Hematopoietic multipotent progenitor cell (in vitro differentiated cells): ENCODE measurements at places on chromosomes 1 and 21. TPM values are rescaled to one million over a fixed set of nuclear protein-coding genes. Genes with fewer than 3 reads are reported as not detected.

- no peak for DNase-seq
Observed at GRCh38 chr1:200640963-200641401, 20.4 kb upstream of the KIF14 start.

- DNase-seq: no peak
Observed at GRCh38 chr1:221164951-221165838, 286.0 kb downstream of the HLX start.

DNA sequence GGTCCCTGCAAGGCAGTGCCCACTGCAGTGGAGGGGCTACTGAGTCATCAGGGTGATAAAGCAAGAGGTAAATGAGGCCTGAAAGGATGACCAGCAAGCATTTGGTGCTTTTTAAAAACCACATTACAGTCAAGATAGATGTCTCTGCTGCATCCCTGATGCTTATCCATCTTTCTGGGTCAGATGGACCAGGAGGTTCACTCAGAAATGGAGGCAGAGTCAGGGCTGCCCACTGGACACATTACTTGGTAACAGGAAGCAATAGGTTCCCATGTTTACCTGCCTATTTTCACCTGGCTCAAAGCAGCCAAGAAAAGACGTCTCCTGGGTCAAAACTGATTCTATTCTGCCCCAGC, 3.6 kb downstream of the SPATA46 start:
- DNase-seq: no peak

DNA sequence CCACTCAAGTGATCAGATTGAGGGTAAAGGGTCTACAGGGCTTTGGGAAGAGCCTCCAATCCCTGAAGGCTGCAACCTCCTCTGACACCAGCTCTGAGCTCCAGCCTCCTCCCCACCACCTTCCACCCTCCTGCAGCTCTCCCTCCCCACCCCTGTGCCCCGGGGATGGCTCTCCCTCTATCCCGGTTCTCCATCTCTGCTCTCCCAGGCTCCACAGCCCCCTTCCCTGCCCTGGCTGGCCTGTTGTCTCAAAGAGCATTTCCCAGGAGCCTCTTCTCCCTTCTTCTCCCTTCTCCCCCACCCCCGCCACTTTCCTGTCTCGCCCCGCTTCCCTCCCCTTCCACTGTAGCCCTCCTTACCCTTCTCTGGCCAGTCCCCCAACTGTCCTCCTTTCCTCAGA, 1.1 kb downstream of the PLEKHA6 start:
- no peak for DNase-seq

DNA sequence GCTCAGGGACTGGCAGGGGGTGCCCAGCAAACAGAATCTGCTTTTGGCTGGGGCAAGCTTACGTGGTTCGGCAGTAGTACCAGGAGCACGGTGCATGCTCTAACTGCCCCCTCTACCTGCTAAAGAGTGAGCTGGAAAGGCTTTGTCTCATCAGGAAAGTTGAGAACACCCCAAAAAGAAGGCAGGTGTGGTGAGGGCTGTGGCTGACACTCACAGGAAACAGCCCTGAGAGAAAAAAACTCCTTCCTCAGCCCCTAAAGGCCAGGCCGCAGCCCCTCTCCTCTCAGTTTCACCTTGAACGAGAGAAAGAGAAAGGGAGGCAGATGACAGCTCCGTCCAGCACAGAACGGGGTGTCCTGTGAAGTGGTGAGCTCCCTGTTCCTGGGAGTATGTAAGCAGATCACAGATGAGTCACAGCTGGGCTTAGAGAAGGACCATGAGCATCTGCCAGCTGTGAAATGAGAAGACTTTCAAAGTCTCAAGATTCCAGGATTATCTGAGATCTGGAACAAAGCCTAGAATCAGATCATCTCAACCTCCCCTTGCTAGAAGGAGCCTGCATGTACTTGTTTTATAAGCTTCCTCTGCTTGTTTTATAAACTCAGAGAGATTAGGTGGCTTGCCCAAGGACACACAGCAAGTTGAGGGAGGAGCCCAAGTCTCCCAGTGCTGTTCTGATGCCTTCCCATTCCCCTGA, 13.4 kb downstream of the LAPTM5 start:
- DNase-seq: no peak

GRCh38 chr1:20763417-20763816, 23.7 kb downstream of the HP1BP3 start:
- DNase-seq: no peak

GRCh38 chr1:2208309-2209239, 14.0 kb upstream of the FAAP20 start:
- no peak for DNase-seq

Gene MTF2
- total RNA-seq: 57.9 TPM

DNA sequence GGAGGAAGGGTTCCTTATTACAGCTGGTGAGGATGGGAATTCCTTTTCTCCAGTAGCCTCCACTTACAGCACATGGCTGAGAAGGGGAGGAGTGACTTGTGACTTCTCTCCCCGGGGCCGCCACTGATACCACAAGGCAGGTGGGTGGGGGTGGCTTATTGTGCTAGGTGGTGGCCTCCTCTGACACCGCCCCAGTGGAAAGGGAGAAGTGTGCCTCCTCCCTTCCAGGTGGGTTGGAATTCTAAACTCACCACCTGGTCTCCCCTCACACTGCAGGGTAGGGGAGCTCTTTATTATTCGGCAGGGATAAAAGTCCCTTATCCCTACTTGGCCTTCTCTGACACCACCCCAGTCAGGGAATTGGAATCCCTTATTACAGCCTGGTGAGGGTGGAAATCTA, 89.5 kb downstream of the CCDC30 start:
- DNase-seq: no peak

Gene SEC16B
- 0.54 TPM for total RNA-seq

DNA sequence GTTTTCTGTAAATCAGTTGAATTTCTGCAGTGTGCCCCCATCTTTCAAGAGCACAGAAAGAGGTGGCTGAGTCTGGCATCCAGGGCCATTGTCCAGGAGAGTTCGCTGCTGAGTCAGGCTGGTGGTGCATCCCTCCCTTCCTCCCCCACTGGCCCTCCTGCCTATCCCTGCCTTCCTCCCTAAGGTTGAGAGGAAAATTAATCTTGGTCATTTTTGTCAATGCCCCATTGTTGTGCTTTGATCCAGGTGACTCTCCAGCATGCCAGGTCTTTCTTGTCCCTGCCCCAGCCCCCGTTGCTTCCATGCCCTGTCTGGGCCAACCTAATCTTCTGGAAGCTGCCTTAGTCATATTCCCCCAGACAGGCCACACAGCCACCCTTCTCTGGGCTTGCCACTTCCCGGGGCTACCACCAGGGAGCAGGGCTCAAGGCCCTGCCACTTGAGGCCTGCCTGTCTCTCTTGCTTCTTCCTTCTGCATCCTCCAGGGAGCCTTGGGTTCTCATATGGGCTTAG, 26.6 kb downstream of the PROK1 start:
- no peak for DNase-seq

GRCh38 chr1:214455971-214456867, 95.2 kb downstream of the PTPN14 start:
- DNase-seq: no peak

Gene CD160
- not detected for total RNA-seq

- no peak for DNase-seq
Observed at GRCh38 chr1:145785547-145785946, 38.3 kb downstream of the RNF115 start.

Gene RBM11
- 4.3 TPM for total RNA-seq

Gene TSPAN2
- 71.4 TPM for total RNA-seq

Gene MYOC
- total RNA-seq: 0.27 TPM

Gene RGS4
- total RNA-seq: not detected

Gene EPHA2
- total RNA-seq: 0.54 TPM

DNA sequence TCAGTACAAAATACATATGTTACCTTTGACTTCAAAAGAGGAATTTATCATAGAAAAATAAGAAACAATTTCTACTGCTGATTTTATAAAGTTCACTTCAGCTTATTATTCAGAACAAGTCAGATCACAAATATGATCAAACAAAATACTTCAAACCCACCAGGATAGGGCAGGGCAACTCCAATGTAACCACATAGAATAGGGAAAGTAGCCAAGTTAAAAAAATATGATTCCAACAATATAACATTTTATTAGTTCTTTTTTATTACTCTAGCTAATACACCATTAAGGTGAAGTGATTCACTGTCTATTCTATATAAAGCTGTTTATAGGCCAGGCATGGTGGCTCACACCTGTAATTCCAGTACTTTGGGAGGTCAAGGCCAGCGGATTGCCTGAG, 54.6 kb upstream of the ZNHIT6 start:
- no peak for DNase-seq

Gene PDZK1IP1
- total RNA-seq: 1.9 TPM

Gene WNT3A
- not detected for total RNA-seq

Gene CD84
- total RNA-seq: 24.2 TPM

GRCh38 chr1:153597206-153597605, 15.7 kb downstream of the S100A16 start:
- DNase-seq: no peak

Gene HRNR
- under 0.01 TPM for total RNA-seq

Gene TMEM240
- 1.1 TPM for total RNA-seq

Gene TMPRSS2
- total RNA-seq: not detected

DNA sequence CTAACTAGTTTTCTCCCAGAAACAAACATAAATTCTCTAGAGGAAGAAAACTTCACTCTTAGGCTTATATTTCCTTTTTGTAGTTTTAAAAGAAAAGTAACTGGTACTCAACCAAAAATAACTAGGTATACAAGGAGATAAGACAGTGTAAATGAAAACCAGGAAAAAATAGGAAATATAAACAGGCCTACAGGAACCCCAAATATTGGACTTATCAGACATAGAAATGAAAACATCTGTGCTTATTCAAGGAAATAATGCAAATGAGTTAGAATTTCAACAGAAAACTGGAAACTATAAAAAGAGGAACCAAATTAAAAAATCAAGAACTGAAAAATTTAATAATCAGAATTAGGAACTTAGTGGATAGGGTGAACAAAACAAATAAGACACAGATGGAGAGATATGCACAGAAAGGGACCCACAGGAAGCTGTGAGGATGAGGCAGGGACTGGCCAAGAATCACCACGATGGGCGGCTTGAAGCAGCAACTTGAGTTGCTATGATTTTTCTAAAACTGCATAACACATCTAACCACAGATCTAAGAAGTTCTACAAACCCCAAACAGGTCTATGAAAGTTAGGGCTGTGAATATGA, 67.5 kb upstream of the ACTRT2 start:
- DNase-seq: no peak

Gene MATN1
- 2.7 TPM for total RNA-seq

Gene B4GALT2
- total RNA-seq: 42.5 TPM

- no peak for DNase-seq
Observed at GRCh38 chr1:54967372-54967771, 13.1 kb upstream of the TMEM61 start.

Gene MOB3C
- 17.5 TPM for total RNA-seq
